ENCODE measurements at places on chromosomes 3 and 15.

- DNase-seq, result no peak
Measured at GRCh38 chr15:49501586-49501985, 78.5 kb downstream of the FGF7 start.

GRCh38 chr3:5145120-5145519 is 23.0 kb downstream of the ARL8B start:
- DNase-seq, result no peak

- no peak for DNase-seq
Measured at GRCh38 chr3:63864008-63864964, 619 bp downstream of the ATXN7 start.

- no peak for DNase-seq
Measured at GRCh38 chr3:25480811-25481210, 52.7 kb downstream of the RARB start.

DNA sequence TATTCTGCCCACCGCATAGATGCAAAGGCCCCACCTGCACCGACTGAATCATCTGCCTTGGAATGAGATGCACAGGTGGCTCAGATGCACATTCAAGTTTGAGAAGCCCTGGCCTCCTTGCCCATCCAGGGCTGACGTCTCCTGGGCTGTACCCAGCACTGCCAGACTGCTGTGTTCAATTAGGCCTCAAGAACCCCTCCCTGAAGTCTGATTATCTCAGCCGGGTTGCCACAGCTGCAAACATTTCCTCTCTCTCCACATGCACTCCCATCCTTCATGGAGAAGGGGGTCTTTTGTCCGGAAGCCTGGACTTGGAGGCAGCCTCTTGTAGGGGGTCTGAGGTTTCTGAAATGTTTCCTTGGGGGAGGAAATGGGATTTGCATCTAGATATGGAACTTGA is 459.4 kb upstream of the PROK2 start:
- DNase-seq, result no peak

GRCh38 chr3:136750209-136750896 is 1.8 kb downstream of the STAG1 start:
- DNase-seq, result no peak

- DNase-seq, result no peak
Measured at GRCh38 chr3:24401090-24401810, 93.4 kb downstream of the THRB start.

DNA sequence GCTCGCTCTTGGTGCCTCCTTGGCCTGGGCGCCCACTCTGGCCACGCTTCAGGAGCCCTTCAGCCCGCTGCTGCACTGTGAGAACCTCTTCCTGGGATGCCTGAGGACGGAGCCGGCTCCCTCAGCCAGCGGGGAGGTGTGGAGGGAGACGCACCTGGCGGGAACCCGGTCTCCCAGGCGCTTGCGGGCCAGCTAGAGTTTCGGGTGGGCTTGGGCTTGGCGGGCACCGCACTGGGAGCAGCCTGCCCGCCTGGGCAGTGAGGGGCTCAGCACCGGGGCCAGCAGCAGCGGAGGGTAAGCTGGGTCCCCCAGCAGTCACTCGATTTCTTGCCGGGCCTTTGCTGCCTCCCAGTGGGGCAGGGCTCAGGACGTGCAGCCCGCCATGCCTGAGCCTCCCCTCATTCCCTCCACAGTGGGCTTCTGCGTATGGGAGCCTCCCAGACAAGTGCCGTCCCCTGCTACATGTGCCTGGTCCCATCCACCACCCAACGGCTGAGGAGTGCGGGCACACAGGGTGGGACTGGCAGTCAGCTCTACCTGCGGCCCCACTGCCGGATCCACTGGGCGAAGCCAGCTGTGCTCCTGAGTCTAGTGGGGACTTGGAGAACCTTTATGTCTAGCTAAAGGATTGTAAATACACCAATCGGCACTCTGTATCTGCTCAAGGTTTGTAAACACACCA is 708.7 kb downstream of the VGLL3 start:
- DNase-seq, result no peak

DNA sequence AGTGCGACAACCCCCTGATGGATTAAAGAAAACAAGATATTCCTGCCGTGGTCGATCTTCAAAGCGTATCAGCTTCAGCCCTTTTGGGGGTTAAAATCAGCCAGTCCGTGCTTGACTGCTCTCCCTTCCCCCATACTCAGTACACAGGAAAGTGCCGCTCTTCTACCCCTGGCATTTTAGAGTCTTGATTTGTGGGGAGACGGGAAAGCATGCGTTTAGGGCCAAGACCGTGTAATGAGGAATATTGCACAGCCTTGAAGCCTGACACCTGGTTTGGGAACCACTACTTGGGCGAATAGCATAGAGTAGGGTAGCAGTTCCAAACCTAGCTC is 540 bp upstream of the EDC3 start:
- DNase-seq, result no peak

DNA sequence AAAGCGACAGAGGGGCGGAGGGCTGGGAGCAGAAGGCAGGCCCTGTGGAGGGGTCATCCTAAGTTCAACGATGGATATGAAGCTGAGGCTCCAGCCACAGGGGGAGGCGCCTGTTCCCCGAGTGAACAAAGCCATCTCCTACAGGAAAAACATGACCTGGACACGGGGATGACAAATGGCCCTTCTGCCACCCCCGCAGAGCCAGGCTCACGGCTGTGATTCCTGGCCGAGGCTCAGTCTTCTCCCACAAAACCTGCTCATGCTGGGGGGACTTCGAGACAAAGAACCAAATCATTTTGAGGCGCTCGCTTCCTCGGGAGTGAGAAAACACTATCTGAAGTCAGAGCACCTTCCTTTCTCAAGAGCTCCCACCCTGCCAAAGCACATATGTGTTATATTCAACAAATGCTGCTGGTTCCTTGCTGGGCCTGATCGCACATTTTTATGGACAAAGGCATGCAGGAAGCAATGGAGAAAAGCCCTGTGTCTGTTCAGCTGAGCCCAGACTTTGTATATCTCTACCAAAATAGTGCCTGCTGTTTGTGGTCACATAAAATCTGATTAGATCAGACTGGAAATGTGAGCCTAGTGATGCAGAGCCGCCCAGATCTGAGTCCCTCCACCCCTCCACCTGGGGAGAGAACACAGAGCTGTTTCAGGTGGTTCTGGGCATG is 5.6 kb downstream of the RBP1 start:
- no peak for DNase-seq

DNA sequence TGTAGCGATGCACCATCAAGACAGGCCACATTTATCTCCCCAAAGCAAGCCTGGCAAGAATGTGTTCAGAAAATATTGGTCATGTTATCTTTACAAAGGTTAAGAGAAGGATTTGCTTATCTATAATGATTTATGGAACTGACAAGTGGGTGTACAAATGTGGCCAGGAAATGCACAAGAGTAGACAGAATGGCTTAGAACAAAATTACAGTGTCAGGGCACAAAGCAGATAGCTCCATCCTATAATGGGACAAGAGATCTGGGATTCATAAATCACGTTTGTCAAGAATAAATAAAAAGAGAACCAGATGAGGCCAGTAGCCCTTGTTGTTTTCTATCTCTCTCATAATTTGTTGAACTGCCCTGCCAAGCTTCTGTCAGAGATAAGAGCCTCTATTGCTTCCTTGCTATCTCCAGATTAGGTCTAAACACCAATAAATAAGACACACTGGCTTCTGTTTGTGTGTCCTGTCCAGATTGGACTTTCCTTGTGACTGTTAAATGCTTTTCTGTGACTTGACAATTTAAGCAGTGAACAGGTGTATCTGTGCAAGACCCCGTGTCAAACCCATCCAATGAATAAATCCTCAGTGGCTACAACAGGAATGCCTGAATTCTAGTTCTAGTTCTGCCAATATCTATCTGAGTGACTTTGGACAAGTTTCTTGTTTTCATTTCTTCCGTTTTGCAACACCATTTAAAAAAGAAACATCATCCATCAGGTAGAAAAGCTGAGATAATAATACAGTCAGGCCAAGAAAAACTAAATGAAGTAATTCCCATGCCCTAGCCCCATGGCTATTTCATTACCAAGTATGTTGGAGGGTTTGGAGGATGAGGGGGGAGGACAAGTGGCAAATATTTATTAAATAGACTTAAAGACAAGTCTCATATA is 157.2 kb downstream of the DCLK3 start:
- no peak for DNase-seq

- no peak for DNase-seq
Measured at GRCh38 chr3:52503788-52504424, 8.8 kb downstream of the STAB1 start.

GRCh38 chr3:52171514-52172261 is 17.5 kb upstream of the POC1A start:
- DNase-seq, result no peak

GRCh38 chr3:164320962-164321361 is 757.3 kb downstream of the SI start:
- DNase-seq, result no peak

DNA sequence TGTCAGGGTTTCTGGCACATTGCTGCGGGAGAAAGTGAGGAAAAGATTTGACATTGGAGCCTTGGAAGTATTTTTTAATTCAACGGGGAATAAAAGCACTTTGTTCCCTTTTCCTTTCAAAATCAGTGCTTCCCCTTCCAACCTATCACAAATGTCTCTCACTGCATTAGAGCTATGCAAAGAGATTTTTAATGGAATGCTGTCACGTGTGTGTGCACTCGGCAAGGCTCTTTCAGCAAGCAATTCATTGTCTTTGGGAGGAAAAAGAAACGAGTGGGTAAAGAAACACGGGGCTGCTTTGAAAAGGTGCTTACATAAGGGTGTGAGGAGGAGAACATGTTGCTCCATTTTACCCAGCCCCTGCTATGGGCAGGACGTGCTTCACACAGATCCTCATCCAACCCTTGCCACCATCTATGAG is 490.4 kb upstream of the PROK2 start:
- no peak for DNase-seq
